ENCODE measurements at places on chromosomes 1 and 21.

- DNase-seq, result no peak
Observed at GRCh38 chr1:6832531-6833188, 47.4 kb downstream of the CAMTA1 start.

DNA sequence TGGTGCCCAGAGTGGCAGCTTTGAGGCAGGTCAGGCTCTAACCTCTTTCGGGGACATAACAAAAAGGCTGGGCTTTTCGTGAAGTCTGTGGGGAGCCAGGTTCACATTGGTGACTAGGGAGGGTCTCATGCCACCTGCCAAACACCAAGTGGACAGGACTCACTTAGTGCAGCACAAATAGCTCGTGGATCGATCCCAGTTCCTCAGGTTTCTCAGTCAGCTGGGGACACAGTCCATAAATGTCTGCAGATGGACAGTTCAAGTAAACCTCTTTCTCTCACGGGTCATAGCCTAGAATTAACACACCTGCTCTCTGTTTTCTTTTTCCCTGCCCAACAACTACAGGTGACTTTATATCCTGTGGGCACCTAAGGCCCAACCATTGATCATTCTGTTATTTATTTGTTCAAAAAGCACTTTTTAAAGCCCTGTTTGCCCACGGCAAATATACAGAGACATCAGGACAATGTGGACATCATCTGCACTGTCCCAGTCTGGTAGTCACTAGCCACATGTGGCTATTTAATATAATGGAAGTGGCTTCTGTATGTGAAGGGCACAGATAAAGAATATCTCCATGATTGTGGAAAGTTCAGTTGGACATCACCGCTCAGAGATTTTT, 53.5 kb downstream of the CAPN2 start:
- DNase-seq, result no peak

DNA sequence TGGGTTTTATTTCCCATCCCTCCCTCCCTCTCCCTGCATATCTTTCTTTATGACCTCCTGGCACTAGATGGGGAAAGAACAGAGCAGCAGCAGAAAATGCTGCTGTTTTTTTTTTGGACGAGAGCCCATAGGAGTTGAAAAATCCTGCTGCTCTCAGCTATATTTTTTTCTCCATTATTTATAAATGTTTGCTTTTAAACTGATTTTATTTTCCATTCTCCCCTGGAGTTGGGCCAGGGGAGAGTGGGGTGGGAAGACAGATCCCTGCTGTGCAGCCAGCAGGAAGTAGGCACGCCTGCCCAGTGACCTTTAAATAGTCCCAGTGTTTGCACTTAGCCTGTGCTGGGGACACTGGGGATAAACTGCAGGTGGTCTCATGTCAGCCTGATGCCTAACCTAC, 17.4 kb downstream of the SFT2D2 start:
- DNase-seq, result peak; percentile 26

- no peak for DNase-seq
Observed at GRCh38 chr1:156811168-156811567, 5.5 kb downstream of the SH2D2A start.

DNA sequence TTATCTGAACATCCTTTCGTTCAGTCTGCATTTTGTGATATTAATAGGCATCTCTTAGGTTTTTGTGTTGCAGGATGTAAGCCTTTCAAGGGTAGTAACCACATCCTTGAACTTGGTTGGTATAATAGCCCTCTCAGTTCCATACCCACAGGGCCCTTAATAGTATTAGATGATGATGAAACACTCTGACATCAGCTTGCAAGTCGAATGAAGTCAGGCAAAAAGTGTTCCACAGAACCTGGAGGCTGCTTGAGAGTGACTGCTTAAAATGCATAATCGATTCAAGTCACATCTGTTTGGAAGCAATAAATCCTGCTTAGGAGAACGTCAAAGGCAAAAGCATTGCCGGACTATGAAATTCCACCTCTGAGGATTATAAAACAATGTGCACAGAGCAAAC, 415.6 kb upstream of the KAZN start:
- no peak for DNase-seq
